ENCODE measurements at places on chromosomes 7 and 10. TPM values are rescaled to one million over a fixed set of nuclear protein-coding genes. Genes with fewer than 3 reads are reported as not detected.

DNA sequence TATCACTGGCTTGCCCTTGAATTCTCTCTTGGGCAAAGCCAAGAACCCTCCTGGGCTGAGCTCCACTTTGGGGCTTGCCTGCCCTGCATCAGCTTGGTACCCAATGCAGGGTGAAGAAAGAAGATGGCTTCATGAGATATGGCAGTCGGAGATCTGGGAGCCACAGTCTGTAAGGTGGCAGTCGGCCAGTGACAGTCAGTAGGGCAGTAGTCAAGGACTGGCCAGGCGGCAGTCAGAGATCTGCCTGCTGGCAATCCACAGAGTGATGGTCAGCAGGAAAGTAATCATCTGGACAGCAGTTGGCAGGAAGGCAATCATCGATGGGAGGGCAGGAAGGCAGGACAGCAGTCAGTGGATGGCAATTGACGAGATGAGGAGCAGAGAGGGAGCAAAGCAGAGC is 32.6 kb upstream of the CNNM1 start:
- DNase-seq = no peak
- H3K27me3 ChIP-seq = peaks cover 12% of the 10 kb centered on the region
- no peaks in the 10 kb centered on the region for H3K36me3 ChIP-seq
- H3K4me3 ChIP-seq = no peak overlapping the region

- H3K27me3 ChIP-seq = no peaks in the 10 kb centered on the region
- H3K27ac ChIP-seq = no peak overlapping the region
- DNase-seq = no peak
Measured at GRCh38 chr10:101995451-101996063, 60.4 kb downstream of the ARMH3 start.

DNA sequence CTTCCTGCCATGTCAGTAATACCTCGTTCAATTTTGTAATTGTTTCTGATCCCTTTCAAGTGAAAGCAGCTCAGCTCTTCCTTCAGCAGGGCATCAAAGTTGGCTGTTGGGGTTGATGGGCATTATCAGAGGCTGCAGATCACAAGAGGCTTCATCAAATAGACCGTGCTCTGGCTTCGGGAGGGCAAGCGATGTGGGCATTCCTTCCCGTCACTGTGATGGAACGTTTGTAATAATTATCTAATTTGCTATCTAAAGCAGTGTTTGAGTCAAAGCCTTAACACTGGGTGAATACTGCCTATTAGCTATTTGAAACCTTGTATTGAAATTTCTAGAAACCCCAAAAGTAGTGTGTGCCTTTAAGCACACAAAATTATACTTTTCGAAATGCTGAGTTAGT is 170.1 kb downstream of the OTUD1 start:
- no peaks in the 10 kb centered on the region for H3K36me3 ChIP-seq
- H3K27ac ChIP-seq = no peak overlapping the region
- no peaks in the 10 kb centered on the region for H3K4me1 ChIP-seq
- DNase-seq = no peak
- no peak overlapping the region for H3K4me3 ChIP-seq

DNA sequence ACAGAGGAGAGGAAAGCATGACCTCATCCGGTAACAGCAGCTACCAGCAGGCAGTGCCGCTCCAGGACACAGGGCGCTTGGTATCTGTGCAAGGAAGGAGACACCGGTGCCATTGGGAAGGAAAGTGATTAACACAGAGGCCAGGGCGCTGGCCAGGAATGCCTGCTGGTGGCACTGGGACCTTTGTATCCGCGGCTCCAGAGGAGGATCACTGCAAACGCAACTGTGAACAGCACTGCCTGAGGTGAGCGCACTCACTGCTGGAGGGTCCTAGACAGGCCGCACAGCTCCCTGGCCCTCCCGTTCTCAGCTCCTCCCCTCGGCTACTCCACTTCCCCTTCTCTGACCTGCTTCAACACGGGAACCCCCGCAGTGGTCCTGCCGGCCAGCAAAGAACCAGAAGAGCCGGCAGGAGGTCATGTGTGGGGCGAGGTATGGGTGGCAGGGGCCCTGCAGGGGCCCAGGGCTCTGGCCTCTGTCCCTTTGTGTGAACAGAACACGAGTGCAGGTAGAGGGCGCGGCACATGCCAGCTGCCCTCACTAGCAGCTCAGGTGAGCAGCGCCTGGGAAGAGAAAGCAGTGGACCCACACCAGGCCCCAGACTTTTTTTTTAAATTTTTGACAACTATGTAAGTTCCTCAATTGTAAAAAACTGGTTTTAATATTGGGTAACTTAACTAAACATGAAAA is 107.6 kb downstream of the VIPR2 start:
- H3K27ac ChIP-seq = no peak overlapping the region
- H3K4me1 ChIP-seq = no peaks in the 10 kb centered on the region
- no peaks in the 10 kb centered on the region for H3K36me3 ChIP-seq

DNA sequence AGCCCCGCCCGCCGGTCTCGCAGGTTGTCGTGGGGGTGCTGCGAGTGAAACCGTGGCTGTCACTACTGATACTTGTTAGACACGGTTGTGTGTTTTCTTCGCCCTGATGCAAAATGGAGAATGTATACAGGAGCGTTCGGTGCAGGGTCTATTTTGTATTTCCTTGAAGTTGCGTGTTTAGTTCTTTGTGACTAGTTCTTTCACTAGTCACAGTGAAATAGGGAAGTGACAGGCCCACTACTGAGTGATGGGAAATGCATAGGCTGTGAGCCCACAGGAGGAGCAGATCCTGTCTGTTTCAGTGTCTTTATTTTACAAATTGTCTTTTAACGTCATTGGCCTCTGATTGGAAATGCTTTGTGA is 675 bp downstream of the ABRAXAS2 start:
- DNase-seq = no peak
- no peaks in the 10 kb centered on the region for H3K27me3 ChIP-seq
- peak overlapping the region; percentile 79 for H3K27ac ChIP-seq

- no peak overlapping the region for H3K4me3 ChIP-seq
- DNase-seq = no peak
- H3K36me3 ChIP-seq = no peaks in the 10 kb centered on the region
- H3K27me3 ChIP-seq = no peaks in the 10 kb centered on the region
Measured at GRCh38 chr10:2284071-2284470, 546.7 kb upstream of the ADARB2 start.

DNA sequence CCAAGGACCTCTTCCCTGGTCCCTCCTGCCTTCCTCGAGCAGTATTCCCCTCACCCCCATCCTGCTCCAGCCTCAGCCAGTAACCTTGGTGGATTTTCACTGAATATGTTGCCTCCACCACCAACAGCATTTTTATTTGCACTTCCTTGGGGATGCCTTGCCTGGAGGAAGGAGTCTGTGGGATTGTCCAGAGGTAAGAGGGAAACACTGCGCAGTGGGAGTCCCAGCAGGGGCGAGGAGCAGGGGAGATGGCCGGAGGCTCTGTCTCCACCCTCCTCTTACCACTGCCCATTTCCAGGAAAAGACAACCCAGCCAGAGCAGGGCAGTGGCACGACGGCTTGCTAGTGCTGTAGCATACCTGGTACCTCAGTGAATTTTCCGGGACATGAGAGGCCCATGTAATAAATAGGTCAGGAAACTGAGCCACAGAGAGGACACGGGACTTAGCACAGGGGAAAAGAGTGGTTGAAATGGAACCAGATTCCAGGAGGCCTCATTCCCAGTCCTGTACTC is 388.2 kb upstream of the PODXL start:
- no peaks in the 10 kb centered on the region for H3K4me1 ChIP-seq
- peaks cover 43% of the 10 kb centered on the region for H3K27me3 ChIP-seq
- H3K4me3 ChIP-seq = no peak overlapping the region
- H3K36me3 ChIP-seq = no peaks in the 10 kb centered on the region
- no peak overlapping the region for H3K27ac ChIP-seq

- no peak overlapping the region for H3K27ac ChIP-seq
- DNase-seq = no peak
- no peaks in the 10 kb centered on the region for H3K27me3 ChIP-seq
Measured at GRCh38 chr10:36736311-36736710, 389.1 kb upstream of the ANKRD30A start.

DNA sequence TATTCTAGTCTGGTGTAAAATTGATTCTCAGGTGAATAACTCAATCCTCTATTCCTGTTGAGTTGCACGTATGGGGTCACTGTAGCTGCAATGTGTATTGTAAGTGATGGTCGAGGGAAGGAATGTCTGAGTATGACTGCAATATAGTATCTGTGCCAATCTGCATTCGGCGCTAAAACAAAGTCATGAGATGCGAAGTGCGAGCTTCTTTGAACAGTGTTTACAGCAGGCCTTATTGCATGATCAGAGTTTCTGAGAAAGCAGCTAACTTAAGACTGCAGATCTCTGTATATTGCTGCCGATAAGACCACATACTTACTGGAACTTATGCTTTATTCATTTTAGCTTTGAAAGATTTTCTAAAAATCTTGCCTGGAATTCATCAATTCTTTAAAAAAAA is 341.7 kb upstream of the BMPER start:
- peaks cover 15% of the 10 kb centered on the region for H3K36me3 ChIP-seq
- H3K4me3 ChIP-seq = no peak overlapping the region
- no peak overlapping the region for H3K27ac ChIP-seq
- H3K4me1 ChIP-seq = no peaks in the 10 kb centered on the region
- DNase-seq = no peak

GRCh38 chr10:117413928-117414618 is 38.8 kb upstream of the PDZD8 start:
- no peak overlapping the region for H3K4me3 ChIP-seq
- H3K27me3 ChIP-seq = peaks cover 6% of the 10 kb centered on the region
- no peaks in the 10 kb centered on the region for H3K4me1 ChIP-seq
- no peak overlapping the region for H3K27ac ChIP-seq
- DNase-seq = no peak

DNA sequence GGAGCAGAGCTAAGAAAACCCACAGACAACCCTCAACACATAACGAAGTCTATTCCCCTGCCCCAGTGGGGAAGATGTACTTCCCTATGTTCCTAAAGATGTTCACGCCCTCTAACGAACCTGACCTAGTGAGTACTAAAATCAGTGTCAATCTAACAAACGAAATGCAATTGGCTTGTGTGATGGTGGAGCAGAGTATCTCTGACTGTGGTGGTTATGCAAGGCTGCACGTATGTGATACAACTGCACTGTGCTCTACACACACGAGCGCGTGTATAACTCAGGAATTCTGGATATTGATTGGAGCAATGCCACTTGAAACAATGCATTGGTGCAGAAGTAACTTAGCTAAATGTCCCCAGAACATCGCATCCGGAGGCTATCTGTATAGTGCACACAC is 1.3 kb downstream of the ANKRD16 start:
- peaks cover 45% of the 10 kb centered on the region for H3K4me1 ChIP-seq
- peaks cover 32% of the 10 kb centered on the region for H3K36me3 ChIP-seq
- no peak for DNase-seq
- no peaks in the 10 kb centered on the region for H3K27me3 ChIP-seq
- peak overlapping the region; percentile 45 for H3K27ac ChIP-seq
- H3K4me3 ChIP-seq = peak overlapping the region; percentile 81

DNA sequence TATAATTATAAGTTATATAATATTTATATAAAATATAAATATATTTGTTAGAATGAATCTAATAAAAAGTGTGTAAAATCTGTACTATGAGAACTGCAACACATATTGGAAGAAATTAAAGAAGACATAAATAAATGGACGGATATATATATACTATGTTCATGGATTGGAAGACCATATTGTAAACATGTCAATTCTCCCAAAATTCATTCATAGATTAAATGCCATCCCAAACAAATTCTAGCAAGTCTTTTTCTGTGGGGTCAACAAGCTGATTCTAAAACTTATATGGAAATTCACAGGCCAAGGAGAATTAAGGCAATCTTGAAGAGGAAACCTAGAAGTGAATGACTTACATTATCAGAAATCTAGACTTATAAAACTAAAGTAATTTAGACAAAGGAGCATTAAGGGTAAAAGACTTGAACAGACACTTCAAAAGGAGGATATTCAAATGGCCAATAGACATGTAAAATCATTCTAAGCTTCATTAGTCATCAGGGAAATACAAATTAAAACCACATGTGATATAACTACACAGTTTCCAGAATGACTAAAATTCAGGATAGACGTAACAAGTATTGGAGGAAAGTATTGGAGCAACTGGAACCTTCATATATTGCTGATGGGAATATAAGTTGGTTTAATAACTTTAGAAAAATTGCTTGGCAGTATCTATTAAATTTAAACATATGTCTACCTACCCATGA is 225.9 kb downstream of the EMX2 start:
- H3K36me3 ChIP-seq = no peaks in the 10 kb centered on the region
- H3K4me3 ChIP-seq = no peak overlapping the region
- no peak for DNase-seq
- H3K4me1 ChIP-seq = no peaks in the 10 kb centered on the region

DNA sequence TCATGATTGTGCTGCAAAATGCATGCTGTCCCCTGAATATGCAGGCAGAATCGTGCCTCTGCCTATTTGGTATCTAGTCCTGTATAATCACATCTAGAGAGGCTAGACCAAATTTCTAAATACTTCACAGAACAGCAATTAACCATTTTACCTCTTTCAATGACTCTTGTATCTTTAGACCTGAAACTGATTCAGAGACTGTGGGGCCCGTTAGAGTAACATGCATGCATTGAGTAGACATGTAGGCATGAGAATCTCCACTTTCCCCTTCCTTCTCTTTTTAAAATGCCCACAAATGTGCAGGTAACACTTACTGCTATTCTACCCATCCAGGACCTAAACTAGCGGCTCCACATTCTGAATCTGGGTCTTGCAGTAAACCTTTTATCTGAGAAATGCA is 8.8 kb downstream of the ZNF92 start:
- no peak overlapping the region for H3K27ac ChIP-seq
- no peak overlapping the region for H3K4me3 ChIP-seq
- no peak for DNase-seq
- peaks cover 13% of the 10 kb centered on the region for H3K36me3 ChIP-seq

- no peak overlapping the region for H3K27ac ChIP-seq
- no peaks in the 10 kb centered on the region for H3K27me3 ChIP-seq
- no peaks in the 10 kb centered on the region for H3K36me3 ChIP-seq
- DNase-seq = no peak
Measured at GRCh38 chr10:46305079-46305818, 18.5 kb downstream of the ANTXRL start.

- no peak overlapping the region for H3K27ac ChIP-seq
- no peak overlapping the region for H3K4me3 ChIP-seq
- no peak for DNase-seq
Measured at GRCh38 chr10:112412696-112413095, 34.0 kb downstream of the ZDHHC6 start.

WNT8B gene
- total RNA-seq = not detected

SHH gene
- total RNA-seq = not detected

PEX1 gene
- total RNA-seq = 41.5 TPM

TRPV5 gene
- total RNA-seq = 0.30 TPM

IPMK gene
- total RNA-seq = 6.7 TPM

IFIT1B gene
- not detected for total RNA-seq

SPDYE1 gene
- not detected for total RNA-seq

C10orf62 gene
- total RNA-seq = not detected

MLXIPL gene
- not detected for total RNA-seq

PARD3 gene
- total RNA-seq = 0.14 TPM

Data from naive thymus-derived CD8-positive, alpha-beta T cell (primary cell).